GM18507 (cell line): ENCODE measurements at places on chromosomes 7 and 10.

DNA sequence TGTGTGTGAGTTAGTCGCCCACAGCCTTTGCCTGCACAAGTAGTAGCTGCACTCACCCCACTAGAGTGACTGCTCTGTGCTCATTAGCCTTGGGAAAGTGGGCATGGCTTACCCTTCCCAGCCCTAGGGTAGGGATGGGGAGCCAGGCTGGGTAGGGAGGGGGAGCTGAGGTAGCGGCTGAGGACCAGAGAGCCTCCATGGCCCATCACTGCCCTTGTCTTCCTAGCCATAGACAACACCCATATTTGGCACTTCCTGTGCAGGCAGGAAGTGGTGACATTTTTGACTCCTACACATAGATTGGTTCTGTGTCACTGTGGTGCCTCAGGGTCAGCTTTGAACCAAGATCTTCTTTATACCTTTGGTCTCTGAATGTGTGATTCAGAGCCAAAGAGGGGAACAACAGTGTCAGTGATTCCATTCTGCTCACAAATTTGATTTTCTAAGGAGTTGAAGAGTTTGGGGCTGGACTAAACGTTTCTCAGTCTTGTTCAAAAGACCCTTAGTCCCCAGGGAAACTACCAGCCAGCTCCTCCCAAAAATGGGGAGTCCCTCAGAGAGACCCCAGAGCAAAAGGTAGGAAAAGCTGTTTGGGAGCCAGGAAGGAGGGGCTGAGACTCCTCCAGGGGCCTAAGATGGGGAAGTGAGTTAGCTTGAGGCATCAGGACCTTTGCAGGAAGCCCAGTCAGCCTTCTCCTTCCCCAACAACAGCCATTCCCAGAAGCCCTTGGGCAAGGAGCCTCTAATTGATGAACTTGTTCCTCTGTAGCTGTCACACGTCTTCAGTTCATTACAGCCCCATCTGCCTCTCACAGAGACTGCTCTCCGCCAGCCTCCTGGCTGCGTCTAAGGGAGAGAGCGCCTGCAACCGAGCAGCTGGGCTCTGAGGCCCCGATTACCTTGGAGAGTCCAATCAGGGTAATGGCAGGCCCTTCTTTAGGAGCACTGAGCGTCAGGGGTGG, 135.0 kb downstream of the CDH23 start:
- DNase-seq = peak; percentile 22

- DNase-seq = no peak
These were observed 339.1 kb downstream of the HGF start for GRCh38 chr7:81430761-81431160.

GRCh38 chr7:70829221-70830059, 302.5 kb upstream of the GALNT17 start:
- DNase-seq = peak; percentile 37

DNA sequence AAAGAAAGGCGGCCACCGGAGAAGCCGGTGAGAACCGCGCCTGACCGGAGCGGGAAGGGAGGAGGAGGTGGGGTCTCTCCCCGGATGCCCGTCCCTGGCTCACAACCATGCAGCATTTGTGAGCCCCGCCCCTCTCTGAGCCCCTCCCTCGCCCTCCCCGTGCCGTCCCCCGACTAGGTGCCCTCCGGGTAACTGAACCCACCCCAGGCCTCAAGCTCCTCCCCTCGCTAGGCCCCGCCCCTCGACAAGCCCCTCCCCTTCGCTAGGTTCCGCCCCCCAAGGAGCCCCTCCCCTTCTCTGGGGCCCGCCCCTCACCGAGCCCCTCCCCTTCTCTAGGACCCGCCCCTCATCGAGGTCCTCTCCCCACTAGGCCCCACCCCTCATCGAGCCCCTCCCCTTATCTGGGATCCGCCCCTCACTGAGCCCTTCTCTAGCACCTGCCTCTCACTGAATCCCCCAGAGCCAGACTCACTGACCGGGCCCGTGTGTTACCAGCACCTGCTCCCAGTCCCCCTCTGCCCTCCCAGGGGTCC, 42.2 kb upstream of the HSPB1 start:
- peak; percentile 47 for DNase-seq

DNA sequence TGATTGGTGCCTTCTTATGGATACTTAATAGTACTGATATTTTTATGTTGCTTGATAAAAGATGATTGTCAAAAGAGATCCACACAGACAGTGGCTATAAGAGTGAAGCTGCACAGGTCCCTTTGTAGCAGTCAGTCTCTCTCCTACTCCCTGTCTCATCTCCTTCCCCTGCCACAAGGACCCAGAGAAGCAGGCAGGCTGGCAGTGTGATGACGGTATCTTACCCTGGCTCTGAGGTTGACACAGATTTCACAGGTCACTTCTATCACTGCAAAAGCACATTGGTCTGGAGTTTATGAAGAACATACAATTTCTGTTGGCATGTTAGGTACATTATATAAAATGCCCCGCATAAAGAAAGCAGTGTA, 64.4 kb upstream of the AHR start:
- no peak for DNase-seq

- no peak for DNase-seq
These were observed 33.4 kb downstream of the CCDC6 start for GRCh38 chr10:59872892-59873463.

DNA sequence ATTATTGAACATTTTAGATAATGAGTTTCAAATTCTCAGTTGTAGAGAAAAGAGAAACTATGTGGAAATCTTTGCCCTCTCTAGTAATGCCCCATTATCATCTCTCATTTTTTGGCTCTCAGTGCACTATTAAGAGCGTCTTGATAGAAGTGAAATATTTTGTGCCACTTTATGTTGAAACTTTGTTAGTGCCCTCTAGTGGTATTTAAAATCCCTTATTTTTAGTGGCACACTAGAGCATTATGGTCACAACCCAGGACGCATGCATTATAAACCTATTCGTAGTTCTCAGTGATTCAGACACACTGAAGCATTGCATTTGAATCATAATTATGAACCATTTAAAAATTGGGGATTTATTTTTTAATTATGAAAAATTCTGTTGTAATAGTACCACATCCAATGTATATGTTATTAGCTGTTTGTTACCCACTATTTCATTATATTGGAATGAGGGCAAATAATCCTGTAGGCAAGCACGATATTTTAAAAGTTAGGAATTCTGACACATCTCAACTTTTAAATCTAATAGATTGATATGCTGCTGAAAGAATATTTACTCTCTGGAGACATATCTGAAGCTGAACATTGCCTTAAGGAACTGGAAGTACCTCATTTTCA, 21.9 kb downstream of the PDCD4 start:
- peak; percentile 5 for DNase-seq

- DNase-seq = no peak
These were observed 26.4 kb upstream of the PRKAR2B start for GRCh38 chr7:107017965-107018719.

GRCh38 chr10:129568583-129569344, 101.7 kb downstream of the MGMT start:
- DNase-seq = no peak

- DNase-seq = no peak
These were observed 88.7 kb downstream of the HIP1 start for GRCh38 chr7:75650062-75650461.

DNA sequence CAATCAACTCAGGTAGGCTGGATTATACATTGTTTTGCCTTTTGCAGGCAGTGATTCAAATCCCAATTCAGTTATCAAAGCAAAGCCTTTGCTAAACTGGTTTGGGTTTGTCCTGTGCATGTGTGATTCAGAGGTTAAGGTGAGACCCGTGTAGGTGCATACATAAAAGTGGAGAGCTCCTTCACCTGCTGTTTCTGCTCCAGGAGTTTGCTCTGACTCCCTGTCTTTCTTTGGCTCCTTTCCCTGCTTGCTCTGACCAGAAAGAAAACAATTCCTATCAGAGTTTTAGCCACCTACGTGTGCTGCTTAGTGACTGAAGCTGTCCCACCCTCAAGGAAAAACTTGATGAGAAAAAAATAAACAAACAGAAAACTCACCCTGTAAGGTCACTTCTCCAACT, 101.1 kb downstream of the TPST1 start:
- no peak for DNase-seq

DNA sequence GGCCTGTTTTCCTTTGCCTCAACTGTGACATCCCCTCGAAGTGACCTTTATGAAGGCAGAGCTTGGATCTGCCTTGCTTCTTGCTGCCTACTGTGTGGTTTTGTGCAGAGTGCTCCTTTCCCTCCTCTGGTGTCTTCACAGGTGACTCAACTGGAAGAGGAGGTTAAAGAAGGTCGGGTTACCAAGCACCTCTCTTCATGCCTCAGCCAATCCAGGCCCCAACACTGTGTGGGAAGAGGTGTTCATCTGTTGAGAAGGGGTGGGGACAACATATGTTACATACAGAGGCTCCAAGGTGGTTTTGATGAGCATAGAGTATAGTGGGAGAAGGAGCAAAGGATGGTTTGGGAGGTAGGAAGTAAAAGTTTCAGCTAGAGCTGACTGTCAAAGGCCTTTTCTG, 155.7 kb downstream of the AUTS2 start:
- DNase-seq = no peak

DNA sequence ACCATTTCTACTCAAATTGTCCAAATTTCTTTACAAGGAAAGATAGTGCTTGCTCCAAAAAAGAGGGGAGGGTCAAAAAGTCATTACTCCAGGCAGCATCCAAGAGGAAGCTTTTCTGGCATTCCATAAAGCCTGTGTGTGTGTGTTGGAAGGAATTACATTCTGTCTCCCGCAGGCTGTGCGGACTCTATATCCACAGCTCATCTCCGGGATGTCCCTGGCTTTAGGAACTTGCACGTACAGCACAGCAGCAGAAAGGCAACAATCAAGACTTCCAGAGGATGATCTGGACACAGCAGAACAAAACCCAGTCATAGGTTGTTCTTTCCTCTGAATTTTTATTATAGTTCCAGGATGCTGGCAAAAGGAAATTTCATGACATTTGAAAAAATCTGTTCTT, 94.8 kb downstream of the ITIH5 start:
- no peak for DNase-seq

- no peak for DNase-seq
These were observed 27.4 kb upstream of the NFKB2 start for GRCh38 chr10:102368077-102368476.

GRCh38 chr10:48758411-48758810, 73.7 kb downstream of the WDFY4 start:
- no peak for DNase-seq

DNA sequence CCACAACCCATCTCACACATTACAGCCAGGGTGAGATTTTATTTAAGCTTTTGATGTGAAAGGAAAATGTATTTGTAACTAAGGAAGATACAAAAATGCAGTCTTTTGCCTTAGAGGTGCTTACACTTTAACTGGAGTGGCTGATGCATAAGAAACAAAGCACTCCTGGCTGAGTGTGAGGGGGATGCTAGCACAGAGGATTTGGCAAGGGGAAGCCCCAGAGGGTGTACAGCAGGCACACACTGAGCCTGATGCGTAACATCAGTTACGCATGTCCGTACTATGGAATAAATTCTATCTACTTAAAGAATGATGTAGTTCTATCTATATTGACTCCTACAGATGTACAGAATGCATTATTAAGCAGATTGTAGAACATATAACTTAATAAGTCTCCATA, 17.8 kb downstream of the GIMAP8 start:
- DNase-seq = no peak

DNA sequence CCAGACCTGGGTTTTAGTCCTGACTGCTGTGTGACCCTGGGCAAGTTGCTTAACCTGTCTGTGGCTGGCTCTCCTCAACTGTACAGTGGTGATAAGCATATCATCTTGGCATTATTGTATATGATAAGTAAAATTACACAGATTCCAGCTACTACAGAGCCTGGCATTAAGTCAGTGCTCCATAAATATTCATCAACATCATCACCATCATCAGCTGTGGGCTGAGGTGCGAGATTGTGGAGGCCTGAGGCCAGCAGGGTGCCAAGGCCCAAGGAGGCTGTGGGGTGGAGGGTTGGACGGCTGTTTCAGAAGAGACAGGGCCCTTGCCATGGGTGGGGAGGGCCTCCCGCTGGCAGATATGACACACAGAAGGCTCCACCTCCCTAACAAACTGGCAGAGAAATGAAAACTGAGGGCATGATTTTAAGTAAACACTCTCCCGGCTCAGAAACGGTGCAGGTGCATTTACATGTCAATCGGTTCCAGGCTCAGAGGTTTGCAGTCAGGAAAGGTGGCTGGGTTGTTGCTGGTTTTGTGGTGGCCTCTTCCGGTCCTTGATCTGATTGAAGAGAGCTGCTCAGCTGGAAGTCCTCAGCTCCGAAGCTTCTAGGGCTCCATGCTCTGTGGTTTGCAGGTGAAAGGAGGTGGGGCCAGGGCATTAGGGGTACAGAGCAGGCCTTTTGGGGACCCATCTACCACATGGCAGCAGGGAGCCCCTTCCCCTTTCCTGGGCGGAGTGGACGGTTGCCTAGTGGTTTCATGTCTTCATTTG, 10.2 kb downstream of the CRYGN start:
- peak; percentile 39 for DNase-seq

GRCh38 chr7:21603972-21604749, 61.3 kb downstream of the DNAH11 start:
- DNase-seq = no peak

DNA sequence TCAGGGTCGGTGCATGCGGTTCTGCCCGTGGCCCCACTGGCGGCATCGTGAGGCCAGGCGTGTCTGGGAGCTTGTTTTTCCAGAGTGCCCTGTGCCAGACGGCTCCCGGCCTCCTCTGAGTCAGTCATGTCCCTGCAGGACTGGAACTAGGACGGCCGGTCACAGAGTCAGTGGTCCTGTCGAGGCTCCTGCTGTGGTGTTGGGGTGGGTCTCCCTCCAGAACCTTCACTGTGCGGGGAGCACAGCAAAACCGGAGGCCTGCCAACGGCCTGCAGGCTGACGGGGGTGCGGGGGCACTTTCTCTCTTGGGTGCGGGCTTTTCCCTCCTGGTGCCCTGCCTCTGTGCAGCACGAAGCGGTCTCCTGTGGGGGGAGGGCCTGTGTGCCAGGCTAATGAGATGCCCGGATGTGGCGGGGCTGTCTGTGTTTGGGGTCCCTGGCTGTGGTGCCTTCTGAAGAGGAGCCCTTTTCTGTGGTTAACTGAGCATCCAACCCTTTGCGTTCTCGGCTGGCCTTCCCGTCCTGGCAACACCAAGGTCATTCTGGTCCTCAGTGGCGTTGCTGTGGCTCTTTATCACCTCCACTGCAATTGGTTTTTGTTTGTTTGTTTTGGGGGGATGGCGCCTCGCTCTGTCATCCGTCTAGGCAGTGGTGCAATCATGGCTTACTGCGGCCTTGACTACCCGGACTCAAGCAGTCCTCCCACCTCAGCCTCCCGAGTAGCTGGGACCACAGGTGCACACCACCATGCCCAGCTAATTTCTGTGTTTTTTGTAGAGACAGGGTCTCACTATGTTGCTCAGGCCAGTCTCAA, 8.0 kb downstream of the GET4 start:
- no peak for DNase-seq

- no peak for DNase-seq
These were observed 82.3 kb downstream of the VPS50 start for GRCh38 chr7:93314449-93314848.

DNA sequence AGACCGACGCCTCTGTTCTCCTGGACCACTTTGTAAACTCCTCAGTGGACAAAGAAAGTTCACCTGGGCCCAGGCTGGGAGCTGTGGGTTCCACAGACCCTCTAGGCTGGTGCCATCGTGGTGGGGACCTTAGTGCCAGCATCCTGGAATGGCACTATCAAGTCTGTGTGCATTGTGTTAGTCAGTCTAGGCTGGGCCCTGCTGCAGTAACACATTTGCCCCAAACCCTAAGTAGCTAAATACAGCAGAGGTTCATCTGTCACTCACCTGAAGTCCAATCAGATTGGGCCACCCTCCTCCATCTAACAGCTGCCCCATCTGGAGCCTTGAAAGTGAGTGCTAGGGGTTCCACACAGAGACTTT, 110.8 kb downstream of the RGS10 start:
- DNase-seq = no peak

- no peak for DNase-seq
These were observed 114.9 kb upstream of the ZEB1 start for GRCh38 chr10:31204090-31204489.

GRCh38 chr7:43309706-43310022, 197.2 kb downstream of the HECW1 start:
- DNase-seq = no peak
